ENCODE measurements at places on chromosomes 6 and 20. TPM values are rescaled to one million over a fixed set of nuclear protein-coding genes. Genes with fewer than 3 reads are reported as not detected.

The PTCHD4 gene
- 1.1 TPM for total RNA-seq

The SRMS gene
- not detected for total RNA-seq

- no peak for DNase-seq
Observed at GRCh38 chr20:61052776-61053442, 199.2 kb upstream of the CDH4 start.

- DNase-seq, result no peak
Observed at GRCh38 chr6:45148711-45149341, 179.3 kb upstream of the RUNX2 start.

DNA sequence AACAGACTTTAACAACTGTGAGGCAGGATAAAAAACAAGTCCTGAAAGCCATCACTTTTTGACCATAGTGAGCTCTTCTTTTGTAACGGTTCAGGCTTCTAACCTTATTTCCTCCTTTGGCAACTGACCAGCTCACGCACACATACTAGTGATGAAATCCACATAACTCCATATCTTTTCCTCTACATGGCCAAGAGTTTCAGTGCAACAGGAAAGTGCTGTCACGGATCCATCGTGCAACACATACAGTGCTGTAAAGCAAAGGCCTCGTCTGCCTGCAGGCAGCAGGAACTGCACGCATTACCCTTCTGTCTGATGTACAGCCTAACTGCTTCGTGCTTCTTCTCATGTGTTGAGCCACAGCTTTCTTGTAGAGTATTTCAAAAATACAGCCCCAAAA lies 108.5 kb downstream of the EPM2A start:
- DNase-seq, result no peak

- no peak for DNase-seq
Observed at GRCh38 chr20:10576411-10577090, 97.2 kb downstream of the JAG1 start.

The BPI gene
- 0.68 TPM for total RNA-seq

DNA sequence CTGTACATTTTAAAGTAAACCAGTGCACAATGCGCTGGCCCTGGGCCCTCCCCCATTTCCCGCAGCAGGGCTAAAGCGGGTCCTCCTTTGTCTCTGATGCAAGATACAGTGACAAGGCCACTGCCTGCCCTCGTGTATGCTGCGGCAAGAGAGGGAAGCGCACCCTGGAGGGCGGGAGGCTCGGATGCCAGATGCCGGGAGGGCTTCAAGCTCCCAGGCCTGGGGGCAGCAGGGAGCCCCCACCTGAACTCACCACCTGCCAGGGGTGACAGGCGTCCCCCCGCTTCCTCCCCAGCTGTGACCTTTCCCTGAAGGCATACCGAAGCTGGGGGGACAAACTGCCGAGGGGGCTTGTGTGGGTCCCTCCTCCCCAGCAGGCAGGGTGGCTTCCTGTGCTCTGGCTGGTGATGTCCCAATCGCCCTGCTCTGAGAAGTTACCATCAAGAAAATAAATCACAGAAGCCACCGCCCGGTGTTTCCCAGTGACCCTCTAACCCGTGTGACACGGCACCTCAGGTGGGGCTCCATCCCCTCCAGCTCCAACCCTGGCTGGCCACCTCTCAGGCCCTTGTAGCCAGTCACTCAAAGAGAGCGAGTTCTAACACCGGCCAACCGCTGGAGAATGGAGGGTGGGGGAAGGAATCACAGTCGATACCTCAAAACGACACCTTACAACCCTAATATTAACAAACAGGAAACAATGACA lies 203.3 kb downstream of the PREX1 start:
- DNase-seq, result peak; percentile 72

DNA sequence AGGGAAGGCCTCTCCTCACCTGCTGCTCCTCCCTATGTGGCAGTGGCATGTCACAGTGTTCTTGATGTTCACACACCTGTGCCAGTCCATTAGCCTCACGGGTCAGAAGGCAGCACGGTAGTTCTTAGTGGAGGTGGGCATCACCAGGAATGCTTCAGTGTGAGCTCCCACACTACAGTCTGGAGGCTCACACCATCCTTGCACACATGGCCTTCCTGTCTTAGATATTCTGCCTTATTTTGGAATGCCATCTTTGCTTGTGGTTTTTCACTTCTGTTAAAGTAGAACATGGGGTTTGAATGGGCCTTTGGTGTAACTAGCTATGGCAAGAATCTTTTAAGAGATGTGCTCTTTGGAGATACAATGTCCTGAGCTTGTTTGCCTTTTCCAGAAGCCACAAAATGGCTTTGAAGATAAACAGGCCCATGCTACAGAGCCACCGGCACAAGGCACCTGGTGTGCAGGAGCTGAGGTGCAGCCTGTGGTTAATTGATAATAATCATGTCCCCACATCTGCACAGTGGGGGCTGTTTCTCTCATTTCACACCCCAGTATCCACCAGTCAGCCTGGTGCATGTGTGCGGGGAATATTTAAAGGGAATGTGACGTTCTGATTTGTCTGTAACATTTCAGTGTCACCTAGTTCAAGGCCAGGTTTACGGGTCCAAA lies 3.2 kb upstream of the SLC17A9 start:
- no peak for DNase-seq

The SLC12A5 gene
- total RNA-seq, result 1.9 TPM

DNA sequence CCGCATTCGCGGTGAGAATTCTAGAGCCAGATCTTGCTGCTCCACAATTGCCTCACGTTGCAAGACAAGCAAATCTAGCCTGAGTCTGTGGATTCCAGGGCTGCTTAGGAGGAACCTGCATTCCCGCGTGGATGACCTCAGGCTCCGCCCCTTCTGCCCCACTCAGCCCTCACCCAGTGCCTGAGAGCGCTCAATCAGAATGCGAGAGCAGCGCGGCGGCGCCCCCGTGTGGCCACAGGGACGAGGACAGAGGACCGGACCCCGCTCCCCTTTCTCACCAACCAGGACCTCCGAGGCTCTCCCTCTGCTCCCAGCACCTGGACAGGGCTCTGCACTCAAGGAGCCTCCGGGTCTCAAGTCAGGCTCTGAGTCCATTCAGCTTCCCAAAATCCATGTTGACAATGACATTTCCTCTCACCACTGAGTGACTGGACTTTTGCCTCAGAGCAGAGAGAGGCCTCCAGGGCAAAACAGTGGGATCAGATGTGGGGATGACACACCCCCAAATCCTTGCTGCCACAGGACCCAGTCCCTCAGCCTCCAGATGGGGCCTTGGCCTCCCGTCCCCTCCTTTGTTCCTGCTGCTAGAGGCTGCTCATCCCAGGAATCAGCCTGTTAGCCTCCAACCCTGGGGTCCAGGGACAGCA lies 52.0 kb downstream of the RPP21 start:
- peak; percentile 91 for DNase-seq

GRCh38 chr20:37242503-37242902 lies 19.1 kb downstream of the GHRH start:
- no peak for DNase-seq
